ENCODE measurements at places on chromosomes 3 and 15. TPM values are rescaled to one million over a fixed set of nuclear protein-coding genes. Genes with fewer than 3 reads are reported as not detected.

DNA sequence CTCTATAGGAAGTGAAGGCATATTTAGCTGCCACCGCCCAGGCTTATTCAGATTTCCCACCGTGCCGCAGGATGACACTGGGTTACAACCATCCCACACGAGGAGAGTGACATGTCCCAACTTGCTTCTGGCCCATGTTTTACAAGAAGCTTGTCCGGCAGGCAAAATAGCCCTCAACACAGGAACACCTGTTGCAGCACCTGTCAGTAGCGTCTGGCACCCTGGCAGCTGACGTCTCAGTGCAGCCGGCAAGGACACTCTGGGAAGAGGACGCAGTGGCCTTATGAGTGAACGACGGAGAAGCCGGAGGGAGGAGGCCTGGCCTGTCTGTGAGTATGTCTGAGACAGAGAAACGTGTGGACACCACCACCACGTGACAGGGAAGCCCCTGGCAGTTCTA lies 32.1 kb downstream of the FAM174B start:
- DNase-seq, result no peak

DNA sequence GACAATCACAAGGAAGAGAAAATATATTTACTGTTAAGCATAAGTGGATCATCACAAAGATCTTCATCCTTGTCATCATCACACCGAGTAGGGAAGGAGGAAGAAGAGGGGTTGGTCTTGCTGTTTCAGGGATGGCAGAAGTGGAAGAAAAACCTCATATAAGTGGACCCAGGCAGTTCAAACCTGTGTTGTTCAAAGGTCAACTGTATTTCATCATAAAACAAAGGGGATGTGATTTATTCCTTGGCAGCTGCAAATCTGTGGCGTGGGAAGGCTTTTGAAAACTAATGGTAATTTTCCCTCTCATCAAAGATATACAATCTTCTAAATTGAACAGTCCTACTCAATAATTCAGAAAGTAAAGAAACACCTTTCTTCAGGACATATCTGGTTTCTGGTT lies 129.9 kb upstream of the ABI3BP start:
- no peak for DNase-seq

GRCh38 chr15:32933236-32933635 lies 215.4 kb downstream of the GREM1 start:
- DNase-seq, result no peak

BCHE gene
- polyA plus RNA-seq, result not detected

GRCh38 chr15:45611305-45611704 lies 23.5 kb upstream of the SQOR start:
- peak; percentile 57 for DNase-seq

- DNase-seq, result no peak
Measured at GRCh38 chr3:71486831-71487230, 96.7 kb downstream of the FOXP1 start.

DNA sequence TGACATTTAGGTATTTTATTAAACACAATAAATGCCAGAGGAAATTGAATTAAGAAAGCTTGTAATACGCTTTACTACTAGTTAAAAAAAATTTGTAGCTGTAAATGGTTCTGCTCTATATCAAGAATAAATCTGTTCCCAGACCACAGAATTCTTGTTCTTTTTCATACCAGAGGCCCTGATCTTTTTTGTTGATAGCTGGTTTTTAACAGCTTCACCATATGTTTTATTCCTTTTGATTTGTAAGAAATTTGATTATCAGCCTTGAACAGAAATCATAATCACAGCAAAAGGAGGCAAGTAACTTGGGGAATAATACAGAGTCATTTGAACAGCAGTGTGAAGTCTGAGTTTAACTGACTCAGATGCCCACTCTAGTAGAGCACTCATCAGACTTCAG lies 202.7 kb downstream of the CNTN4 start:
- no peak for DNase-seq

MORC1 gene
- polyA plus RNA-seq, result not detected

GRCh38 chr3:72319194-72320094 lies 528.8 kb downstream of the SHQ1 start:
- no peak for DNase-seq

GRCh38 chr3:183870563-183870962 lies 14.1 kb downstream of the PARL start:
- DNase-seq, result no peak

- DNase-seq, result no peak
Measured at GRCh38 chr3:11991751-11992150, 12.4 kb upstream of the SYN2 start.

PEAK1 gene
- polyA plus RNA-seq, result 18.9 TPM

ATP13A5 gene
- polyA plus RNA-seq, result not detected

DNA sequence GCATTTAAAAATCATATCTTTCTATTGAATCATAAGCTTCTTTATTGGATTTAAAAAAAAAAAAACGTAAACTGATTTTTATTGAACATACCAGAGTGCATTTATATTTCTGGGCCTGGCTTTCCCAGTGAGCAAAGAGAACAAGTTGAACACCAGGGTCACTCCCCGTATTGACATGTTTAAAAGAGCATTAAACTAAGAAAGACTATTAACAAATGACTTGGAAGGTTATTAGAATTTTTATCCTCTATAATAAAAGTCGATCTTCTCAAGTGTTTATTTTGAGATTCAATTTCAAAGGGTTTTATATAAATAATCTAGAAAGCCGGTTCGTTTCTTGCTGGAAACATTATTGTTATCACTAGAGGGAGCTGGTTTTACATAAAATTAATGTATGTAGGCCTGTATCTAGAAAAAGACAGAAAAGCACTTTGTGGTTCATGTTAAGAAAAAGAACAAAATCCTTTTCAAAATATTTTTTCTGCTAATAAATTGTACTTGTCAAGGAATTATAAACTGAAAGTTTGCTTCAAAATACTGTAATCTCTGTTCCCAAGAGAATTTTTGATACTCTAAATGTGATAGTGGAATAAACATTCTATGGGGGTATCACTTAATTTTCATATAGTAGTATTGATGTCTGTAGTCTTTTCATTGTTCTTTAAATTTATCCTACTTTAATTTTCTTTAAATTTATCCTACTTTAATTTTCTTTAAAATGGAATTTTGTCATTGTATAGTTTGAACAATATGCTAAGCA lies 321.8 kb upstream of the MME start:
- no peak for DNase-seq

DNA sequence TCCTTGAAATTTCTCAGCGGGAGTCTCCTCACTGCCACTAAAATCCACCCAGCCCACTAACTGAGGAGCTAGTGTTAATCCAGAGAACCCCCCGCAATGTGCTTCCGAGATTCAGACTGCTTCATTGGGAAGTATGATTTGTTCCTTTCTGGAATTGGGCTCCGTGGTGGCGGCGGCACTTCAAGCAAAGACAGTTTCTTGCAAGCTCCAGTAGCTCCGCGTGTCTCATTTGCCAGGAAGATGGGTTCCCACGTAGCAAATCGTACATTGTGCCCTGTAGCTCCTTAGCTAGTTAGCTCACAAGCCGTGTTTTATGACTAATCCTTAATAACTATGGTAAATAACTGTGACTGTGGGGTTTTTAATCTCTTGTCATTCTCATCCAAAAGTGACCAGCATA lies 45.4 kb downstream of the SLC6A1 start:
- DNase-seq, result no peak

EOGT gene
- 1.7 TPM for polyA plus RNA-seq

ACTC1 gene
- not detected for polyA plus RNA-seq

DNA sequence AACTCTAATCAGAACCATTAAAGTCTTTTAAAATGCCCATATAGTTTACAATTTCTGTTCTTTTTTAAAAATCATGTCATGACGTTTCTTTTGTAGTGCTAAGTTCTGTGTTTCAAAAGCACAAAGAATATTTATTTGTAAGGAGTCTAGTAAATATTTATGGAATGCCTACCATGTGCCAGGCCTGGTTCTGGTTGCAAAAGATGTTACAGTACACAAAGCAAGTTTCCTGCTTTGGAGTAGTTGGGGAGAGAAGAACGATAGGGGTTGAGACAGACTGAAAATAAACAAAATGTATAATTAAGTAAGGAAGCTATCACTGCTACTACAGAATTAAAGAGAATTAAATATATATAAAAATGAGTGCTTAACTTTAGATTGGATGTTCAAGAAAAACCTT lies 86.8 kb upstream of the CMSS1 start:
- DNase-seq, result no peak

GRCh38 chr15:35013370-35013769 lies 25.3 kb upstream of the ZNF770 start:
- DNase-seq, result no peak

DNA sequence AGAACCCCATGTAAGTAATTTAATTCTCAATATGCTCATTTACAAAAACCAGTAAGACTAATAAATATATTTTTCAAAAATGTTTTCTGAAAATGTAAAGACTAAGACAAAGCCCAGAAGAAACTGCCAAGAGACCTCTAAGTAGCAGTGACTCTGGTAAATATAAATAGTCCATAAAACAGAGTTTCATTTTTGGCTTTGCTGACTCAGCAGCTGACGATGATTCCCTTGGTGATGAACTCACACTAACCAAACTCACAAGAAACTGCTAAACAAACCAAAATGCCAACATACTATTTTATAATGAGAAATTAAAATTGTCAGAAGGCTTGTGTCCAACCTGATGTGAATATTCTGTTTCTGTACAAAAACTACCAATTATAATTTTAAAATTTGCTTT lies 31.5 kb upstream of the IMPG2 start:
- DNase-seq, result no peak

- DNase-seq, result no peak
Measured at GRCh38 chr3:80395023-80395422, 627.2 kb upstream of the ROBO1 start.

SYNPR gene
- polyA plus RNA-seq, result not detected

CHRD gene
- polyA plus RNA-seq, result not detected

SAMMSON gene
- polyA plus RNA-seq, result not detected

DNA sequence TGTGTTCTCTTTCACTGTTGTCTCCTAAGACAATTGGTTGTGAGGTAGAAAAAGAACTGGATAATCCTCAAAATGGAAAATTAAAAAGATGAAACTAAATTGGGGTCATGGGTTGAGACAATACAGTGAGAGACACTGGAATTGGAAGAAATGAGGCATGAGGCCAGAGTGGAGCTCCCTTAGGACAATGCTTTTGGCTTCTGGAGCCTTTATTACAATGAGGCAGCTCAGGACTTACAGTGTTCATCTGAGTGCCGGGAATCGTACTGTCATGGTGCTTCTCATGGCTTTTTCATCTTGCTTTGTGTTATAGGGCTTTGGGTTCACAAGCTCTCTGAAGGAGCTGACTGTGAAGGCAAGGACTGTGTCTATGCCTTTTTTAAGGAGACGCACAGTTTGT lies 293.5 kb downstream of the SOX2 start:
- DNase-seq, result no peak

SLC12A1 gene
- not detected for polyA plus RNA-seq

GRCh38 chr15:84810073-84810840 lies 6.9 kb upstream of the ALPK3 start:
- DNase-seq, result no peak

ANKRD28 gene
- polyA plus RNA-seq, result 20.7 TPM

DNA sequence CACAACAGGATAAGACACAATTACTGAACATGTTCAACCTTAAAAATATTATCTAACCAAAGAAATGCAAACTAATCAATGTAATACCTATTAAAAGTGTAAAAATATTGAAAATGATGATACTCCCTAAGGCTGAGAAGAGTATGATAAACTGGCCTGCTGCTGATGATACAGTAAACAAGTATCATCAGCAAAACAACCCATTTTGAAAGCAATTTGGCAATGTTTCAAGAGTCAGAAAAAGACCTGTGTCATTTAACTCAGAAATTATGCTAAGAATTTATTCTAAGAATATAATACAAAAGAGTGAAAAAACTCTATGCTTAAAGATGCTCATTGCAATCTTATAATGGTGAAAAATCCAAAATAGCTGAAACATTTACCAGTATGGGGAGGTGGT lies 22.1 kb downstream of the CCDC191 start:
- DNase-seq, result no peak

IMPG2 gene
- polyA plus RNA-seq, result 0.21 TPM

DNA sequence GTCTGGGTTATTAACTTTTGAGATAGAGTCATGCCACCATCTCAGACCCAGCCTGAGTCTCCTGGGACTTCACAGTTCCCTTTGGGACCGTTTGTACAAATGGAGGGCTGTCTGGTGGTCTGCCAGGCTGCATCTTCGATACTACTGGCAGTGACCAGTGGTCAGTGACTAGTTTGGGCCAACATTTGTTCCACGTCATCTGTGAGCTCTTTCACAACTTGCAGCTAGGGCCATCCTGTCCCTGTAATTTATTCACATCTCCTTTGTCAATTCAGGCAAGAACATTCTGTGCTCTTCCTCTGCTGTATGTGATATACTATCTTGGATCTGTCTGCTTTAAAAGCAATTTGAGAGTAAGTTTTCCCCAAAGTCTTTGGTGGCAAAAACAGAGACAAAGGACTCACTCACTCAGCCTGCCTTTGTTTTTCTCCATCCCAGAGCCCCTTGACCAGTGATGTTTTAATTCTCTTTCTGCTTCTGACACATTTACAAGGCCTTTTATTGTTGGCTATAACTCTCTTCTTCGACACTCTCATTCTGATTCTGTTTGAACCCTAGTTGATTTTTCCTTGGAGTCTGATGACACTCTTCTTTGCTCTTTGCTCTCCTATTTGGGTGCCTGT lies 353.4 kb downstream of the EPHB1 start:
- no peak for DNase-seq

DPPA2 gene
- 0.12 TPM for polyA plus RNA-seq

RTP1 gene
- not detected for polyA plus RNA-seq

All from B cell (primary cell).